ENCODE measurements at places on chromosomes 1 and 21.

- DNase-seq = no peak
Observed at GRCh38 chr1:230820568-230820967, 47.8 kb downstream of the C1orf198 start.

DNA sequence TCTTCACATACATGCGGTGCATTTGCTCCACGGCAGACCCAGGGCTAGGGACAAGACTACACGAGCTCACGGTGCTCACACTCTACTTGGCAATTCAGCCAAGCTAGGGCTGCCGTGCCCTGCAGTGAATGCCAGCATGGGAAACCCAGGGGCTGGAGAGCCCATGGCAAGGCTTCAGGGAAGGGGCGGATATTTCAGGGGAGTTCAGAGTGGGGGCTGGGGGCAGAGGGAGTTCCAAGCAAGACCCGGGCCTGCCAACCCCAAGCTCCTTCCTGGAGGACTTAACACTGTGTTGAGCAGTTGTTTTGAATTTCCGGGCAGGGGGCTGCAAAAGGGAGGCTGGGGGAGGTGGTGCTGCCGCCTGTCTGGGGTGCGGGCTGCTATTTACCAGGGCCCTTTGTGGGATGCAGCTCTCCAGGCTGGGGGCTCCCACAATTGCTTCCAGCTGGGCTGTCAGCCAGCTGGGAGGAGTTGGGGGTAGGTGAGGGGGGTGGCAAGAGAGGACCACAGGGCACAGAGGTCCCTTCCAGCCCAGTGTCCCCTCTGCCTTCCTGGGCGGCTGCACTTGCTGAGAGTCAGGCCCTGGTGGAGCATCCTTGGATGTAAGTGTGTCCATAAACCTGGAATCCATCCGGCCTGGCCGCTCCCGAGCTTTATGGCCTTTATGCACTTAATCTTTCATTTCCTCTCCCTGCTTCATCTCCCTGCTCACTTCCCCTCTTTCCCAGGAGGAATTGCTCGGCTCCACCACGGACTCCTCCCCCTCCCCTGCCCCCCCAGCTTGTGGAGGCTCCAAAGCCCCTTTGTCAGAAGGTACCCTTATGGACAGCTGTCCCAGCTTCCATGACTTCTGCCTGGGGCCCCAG lies 55.8 kb upstream of the SSBP3 start:
- no peak for DNase-seq

DNA sequence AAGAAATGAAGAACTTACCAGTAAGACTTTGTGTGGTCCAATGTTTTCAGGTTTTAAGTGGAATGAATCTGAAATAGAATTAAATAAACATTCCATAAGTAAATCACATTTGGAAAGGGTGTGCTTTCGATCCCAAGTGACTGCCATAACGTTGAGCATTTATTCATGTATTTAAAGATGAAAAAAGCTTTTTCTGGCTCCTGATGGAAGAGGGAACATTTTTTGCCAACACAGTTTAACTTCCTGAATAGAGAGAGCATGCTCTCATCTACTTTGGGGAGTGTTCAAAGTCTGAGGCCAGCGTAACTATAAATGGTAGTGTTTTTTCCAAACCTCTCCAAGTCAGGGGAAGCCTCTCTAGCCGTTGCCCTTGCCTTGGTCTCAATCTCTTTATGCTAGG lies 55.8 kb downstream of the GNG12 start:
- DNase-seq = no peak

GRCh38 chr1:22839806-22840205 lies 129.2 kb downstream of the EPHB2 start:
- no peak for DNase-seq

DNA sequence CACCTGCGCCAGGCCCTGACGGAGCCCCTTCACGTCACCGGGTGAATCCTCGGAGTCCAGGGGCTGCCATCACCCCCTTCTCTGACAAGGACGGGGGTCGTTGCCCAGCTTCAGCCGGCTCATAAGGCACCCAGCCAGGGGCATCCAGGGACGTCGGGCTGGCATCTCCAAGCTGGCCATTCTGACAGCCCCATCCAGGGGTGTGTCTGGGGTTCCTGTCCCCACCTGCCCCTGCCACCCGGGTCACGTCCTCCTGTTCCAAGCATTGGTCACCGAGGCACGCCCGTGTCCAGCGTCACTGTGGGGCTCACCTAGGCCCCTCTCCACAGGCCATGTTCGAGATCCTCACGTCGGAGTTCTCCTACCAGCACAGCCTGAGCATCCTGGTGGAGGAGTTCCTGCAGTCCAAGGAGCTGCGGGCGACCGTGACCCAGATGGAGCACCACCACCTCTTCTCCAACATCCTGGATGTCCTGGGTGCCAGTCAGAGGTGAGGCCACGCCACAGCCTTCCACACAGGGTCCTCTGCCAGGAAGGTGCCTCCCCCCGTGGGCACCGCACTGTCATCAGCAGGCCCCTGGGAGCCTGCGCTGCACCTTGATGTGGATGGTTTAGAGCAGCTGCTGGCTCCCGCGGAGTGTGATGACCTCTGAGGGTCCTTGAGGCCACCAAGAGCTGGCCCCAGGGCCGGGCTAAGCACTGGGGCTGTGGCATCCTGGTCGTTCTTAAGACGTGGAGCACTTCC lies 14.8 kb downstream of the ARHGEF16 start:
- no peak for DNase-seq

- no peak for DNase-seq
Observed at GRCh38 chr1:219544163-219544846, 68.6 kb downstream of the ZC3H11B start.

GRCh38 chr1:15188130-15188524 lies 34.6 kb downstream of the TMEM51 start:
- DNase-seq = no peak

DNA sequence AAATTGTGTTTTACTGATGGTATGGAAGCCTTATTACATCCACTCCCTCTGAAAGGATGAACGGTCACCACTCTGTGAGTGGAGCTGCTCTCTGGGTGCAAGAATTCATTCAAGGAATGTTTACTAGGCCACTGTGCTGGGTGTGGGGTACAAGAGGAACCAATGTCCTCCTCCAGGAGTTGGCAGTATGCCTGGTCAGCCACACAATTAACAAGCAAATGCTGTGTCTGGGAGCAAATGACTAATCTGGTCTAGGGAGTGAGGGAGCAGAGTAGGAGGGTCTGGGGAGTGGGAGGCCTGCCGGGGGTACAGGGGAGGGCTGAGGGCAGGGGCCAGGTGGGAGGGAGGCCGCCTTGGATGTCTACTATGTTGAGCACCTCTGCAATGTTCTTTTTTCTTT lies 27.2 kb upstream of the TDRD10 start:
- DNase-seq = no peak

DNA sequence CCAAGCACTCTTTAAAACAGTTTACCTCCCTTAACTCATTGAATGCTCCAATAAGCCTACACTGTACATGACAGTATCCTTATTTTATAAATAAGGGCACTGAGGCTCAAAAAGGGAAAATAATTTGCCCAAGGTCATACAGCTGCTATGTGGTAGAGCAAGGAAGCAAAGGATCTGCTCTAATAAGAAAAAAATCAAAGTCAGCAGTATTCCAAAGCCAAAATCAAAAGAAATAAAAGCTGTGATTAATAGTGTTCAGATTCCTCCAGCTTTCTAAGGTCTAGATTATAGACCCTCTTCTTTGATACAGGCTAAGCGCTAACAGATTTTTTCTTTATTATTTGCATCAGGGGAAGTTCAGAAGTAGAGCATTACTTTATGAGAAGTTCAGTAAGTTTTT lies 39.3 kb downstream of the IL12RB2 start:
- DNase-seq = no peak

DNA sequence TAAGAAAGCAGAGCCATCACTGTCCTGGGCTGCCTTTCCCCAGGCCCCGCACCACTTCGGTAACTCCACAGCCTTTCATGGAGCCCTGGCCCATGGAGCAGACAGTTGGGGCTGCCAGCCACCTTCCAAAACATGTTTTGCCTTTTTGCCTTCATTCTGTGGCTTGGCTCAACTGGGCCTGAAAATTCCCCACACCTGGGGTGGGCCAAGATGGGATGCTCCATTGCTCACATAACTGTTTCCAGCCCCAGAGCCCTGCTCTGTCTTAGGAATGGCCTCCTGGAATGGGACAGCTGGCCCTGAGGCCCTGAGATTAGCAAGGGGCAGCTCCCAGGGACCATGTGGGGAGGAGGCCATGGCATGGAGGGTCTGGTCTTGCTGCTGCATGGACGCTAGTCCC lies 10.9 kb upstream of the PRELP start:
- no peak for DNase-seq

- no peak for DNase-seq
Observed at GRCh38 chr21:45011911-45012661, 62.3 kb upstream of the ADARB1 start.

DNA sequence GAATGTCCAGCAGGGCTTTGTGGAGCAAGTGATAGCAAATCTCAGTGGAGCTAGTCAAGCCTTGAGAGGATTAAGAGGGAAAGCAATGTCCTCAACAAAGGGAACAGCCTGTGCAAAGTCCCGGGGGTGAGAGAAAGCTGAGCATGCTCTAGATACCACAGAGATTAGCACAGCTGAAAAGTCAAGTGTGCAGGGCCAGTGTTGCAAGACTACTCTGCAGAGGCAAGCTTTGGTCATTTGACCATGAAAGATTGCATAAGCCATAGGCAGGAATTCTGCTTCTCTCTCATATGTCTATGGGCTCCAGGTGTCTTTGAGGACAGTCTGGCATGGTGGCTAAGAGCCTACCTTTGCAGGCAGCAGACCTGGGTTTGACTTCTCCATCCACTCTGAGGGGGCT lies 181.0 kb upstream of the JUN start:
- no peak for DNase-seq

GRCh38 chr1:33876970-33877650 lies 13.2 kb downstream of the HMGB4 start:
- DNase-seq = no peak

DNA sequence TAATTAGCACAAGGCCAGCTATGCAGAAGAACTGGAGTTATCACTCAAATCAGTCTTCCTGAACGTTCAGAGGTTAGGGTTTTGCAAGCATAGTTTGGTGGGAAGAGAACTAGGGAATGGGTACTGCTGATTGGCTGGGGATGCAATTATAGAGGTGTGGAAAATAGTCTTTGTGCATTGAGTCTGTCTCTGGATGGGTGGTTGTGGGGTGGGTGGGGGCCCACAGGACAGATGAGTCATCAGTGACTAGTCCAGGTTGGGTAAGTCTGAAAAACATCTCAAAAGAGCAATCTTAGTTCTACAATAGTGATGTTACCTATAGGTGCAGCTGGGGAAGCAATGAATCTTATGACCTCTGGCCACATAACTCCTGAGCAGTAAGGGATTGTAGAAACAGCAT lies 89.7 kb upstream of the HMCN1 start:
- DNase-seq = no peak

DNA sequence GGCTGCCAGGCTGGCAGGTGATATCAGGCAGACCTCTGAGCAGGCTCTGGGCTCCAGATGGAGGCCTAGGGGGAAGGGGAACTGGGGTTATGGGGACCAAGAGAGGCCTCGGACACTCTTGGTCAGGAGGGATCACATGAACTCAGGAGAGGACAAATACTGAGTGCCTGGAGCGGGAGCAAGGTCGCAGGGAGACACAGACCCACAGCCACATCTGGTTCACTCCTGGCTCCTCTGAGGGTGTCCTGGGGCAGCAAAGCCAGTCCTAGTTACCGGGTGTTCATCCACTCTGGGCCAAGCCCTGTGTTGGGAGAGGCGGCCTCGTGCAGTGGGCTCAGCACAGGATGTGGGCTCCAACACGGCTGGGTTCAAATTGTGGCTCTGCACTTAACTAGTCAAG lies 239.0 kb downstream of the PTPRU start:
- no peak for DNase-seq

GRCh38 chr1:162736633-162737067 lies 53.9 kb upstream of the HSD17B7 start:
- no peak for DNase-seq

- DNase-seq = no peak
Observed at GRCh38 chr1:85991261-85991660, 165.3 kb downstream of the COL24A1 start.

DNA sequence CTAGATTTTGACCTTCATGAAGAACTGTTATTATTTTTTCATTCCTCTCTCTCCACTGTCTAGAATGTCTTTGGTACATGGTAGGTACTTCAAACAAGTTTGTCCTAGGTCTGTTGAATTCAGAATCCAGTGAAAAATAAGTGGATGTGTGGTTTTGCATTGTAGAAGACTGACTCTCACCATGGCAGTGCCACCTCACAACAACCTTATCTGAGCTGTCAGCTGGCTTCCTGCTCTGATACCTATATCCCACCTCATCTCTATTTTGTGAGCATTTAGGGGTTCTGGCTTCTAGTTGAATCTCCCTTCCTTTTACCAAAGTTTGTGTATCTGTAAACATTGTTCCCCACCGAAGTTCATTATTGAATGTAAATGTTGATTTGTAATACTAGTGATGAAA lies 9.1 kb downstream of the SWT1 start:
- no peak for DNase-seq

- no peak for DNase-seq
Observed at GRCh38 chr1:203083463-203083921, 2.3 kb downstream of the MYOG start.

- peak; percentile 19 for DNase-seq
Observed at GRCh38 chr21:42527489-42528158, 14.0 kb downstream of the SLC37A1 start.

DNA sequence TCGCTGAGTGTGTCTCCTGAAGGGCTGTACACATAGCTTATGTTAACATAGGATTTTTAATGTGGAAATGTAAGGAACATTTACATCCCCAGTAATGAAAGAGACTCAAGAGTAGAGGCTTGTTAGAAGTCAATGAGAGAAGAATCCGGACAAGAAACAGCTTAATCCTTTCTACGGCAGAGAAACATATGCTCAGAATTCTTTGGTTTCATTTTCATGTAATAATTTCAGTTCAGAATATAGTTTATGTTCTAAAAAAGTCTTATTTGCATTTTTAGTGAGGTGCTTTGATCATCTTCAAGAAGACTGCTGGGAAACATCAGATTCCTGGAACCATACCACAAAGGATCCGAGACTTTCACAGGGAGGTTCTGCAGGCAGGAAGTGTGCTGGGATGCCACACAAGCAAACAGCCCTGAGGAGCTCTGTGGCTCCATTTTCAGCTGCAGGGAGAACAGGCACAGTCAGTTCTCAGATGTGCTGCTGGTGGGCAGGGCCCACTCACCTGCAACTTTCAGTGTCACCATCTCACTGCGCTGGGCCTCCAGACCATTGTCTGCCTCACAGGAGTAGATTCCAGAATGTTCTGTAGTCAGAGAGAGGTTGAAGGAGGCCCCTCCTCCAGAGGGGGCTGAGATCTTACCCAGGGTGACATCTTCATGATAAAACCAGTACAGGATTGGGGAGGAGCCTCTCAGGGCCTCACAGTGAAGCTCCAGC lies 28.4 kb downstream of the FCRL5 start:
- no peak for DNase-seq

GRCh38 chr1:201088395-201088794 lies 23.8 kb downstream of the CACNA1S start:
- DNase-seq = no peak

DNA sequence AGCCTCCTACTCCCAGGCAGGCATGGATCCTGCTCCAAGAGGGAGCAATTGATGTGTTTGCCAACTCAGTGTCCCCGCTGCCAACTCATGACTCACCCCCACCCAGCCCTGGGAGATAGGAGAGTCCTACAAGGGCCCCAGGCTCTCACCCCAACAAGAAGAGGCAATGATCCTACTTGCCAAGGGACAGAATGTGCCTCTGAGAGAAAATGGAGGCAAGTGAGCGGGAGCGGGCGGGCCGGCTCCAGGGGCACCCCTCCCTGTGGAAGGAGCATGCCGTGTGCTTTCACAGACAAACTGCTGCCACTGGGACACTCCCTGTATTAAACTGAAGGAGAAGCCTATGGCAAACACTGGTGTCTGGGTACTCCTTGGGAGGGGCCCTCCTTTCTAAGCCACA lies 16.7 kb downstream of the PKP1 start:
- no peak for DNase-seq

- DNase-seq = no peak
Observed at GRCh38 chr1:47411436-47411835, 4.6 kb upstream of the FOXE3 start.

All from stimulated activated CD4-positive, alpha-beta T cell treated with anti-CD3 and anti-CD28 coated beads, Interleukin-4, amount 100 ng/mL, for 4 hours (primary cell).